T-helper 2 cell (primary cell): ENCODE measurements at places on chromosomes 3 and 15.

GRCh38 chr3:25818335-25818734 lies 28.4 kb downstream of the OXSM start:
- DNase-seq = no peak

DNA sequence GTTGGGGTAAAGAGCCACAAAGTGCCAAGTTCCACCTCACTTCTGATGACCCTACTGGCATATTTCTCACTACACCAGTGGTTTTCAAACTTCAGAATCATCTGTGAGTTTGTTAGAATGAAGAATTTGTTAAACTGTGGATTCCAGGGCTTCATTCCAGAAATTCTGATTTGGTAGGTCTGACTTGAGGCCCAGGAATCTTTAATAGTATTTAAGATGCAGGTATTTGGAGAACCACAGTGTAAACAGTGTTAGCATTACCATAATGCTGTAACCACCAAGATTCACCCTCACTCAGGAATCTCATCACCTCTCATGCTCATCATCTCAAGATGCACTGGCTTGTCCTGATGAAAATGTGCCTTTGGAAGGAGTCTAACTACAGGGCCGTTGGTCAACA lies 6.0 kb downstream of the KCNMB3 start:
- no peak for DNase-seq

GRCh38 chr3:103170651-103171050 lies 735.8 kb downstream of the ZPLD1 start:
- DNase-seq = no peak

DNA sequence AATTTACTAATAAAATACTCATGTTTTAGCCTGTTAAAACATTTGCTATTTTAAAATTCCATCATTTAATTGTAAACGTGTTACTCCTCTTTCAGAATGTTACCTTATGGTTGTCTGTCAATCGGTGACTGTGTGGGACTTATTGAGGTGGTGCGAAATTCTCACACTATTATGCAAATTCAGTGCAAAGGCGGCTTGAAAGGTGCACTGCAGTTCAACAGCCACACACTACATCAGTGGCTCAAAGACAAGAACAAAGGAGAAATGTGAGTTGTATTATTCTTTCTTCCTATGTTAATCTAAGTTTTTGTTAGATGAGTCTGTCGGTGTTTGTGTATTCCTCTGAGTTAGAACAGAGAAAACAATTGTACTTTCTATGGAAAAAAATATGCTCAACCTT lies 21.7 kb downstream of the KCNMB3 start:
- no peak for DNase-seq

DNA sequence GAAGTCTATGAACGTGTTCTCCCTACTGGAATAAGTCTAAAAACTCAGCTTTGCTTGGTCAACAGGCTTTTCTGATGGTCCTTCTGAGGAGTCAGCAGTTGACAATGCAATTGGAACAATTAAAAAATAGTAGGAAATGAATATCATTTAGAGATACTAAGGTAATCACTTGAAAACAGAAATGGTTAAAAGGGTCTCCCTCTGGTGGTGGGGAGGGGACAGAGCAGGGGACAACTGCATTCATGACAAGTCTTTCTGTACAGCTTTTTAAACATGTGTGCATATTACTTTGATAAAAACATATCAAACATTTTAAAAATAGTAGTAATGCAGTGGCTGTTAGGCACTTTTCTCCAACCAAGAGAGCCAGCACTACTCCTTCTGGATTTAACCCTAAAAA lies 119.9 kb upstream of the FHIT start:
- DNase-seq = no peak

DNA sequence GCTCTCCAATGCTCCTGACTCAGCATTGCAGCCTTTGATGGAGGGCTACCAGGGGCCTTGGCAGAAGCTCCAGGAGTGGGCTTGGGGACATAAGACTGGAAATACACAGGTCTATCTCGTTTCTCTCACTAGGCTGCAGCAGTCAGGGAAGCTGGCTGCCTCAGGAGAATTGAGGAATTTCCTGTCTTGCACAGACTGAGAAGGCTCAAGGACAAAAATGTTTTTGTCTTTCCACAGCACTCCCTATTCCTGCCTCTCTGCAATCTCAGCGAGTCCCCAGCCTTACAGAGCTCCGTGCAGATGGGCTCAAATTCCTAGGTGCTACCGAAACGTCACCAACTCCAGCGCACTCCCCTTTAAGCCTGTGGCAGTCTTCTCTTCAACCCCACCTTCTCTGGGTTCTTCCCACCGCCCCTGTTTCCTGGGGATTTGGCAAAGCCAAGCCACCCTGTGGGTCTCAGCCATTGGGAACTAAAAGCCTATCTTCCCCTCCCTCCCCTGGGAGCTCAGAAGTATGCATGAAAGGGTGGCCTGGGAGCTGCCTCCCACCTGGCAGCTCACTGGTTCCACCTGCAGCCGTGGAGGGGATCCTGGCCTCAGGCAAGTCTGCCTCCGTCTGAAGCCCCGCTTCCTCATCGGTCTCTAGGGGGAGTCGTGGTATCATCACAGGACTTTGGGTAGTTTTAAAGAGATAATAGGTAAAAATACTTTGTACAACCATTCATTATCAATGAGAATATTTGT lies 322.6 kb upstream of the FRG2C start:
- no peak for DNase-seq

DNA sequence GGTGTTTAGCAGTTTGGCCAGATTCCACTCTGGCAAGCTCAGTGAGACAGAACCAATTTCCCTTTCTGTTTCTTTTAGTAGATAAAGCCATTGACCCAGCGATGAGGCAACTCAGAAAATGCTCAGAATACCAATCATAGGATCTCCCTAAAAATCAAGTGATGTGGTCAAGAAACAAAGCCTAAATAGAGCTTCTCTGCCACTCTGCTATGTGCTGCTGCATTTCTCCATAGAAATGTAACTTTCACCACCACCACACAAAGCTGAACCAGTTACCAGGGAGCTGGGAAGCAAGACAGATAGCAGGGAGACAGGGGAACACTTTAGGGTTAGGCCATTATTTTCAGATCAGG lies 109.8 kb downstream of the RPL22L1 start:
- no peak for DNase-seq

DNA sequence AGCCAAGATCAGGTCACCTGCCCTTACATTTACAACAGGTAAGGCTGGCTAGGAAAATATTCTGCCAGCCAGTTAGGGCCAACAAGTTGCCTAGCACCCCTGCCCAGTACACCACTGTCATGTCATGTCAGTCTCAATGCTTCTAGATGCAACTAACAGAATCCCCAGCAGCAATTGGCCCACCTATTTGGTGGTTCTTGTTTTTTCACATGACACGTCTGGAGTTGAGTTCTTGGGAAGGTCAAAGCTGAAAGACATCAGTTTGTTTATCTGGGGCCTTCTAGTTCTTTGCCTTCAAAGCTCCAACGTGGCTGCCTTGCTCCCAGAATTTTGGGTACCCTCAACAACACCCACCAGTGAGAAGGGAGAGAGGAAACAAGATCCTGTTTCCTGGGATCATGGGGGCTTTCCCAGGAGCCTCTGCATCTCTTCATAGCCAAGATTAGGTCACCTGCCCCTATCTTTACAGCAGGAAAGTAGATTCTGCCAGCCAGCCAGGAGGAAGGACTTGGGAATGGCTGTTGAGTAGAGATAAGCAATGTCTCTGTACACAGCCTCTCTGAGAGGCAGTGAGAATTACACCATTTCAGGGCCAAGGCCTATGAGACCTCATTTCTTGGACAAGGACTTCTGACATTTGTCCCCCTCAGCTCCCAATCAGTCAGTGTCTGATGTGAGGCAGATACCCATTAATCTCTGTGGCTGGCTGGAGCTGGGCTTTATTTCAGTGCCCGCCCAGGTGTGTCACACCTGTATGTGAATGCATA lies 8.6 kb downstream of the GPX1 start:
- DNase-seq = no peak

GRCh38 chr3:98968347-98968746 lies 66.9 kb upstream of the DCBLD2 start:
- no peak for DNase-seq

DNA sequence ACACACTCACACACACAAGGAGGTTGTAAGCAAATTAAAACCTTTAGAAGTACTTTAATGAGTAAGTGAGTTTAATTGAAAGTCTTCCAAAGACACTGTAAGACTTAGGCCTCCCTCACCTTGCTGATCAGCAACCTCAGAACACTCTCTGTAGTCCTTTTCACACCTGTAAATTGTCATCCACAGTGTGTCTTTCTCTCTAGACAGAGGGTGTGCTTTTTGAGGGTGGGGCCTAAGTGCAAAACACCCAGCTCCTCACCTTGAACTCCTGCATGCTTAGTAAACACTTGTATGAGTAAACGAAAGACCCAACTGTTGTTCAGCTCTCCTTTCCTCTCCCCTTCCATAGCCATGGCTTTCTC lies 183.2 kb upstream of the IL12A start:
- no peak for DNase-seq

DNA sequence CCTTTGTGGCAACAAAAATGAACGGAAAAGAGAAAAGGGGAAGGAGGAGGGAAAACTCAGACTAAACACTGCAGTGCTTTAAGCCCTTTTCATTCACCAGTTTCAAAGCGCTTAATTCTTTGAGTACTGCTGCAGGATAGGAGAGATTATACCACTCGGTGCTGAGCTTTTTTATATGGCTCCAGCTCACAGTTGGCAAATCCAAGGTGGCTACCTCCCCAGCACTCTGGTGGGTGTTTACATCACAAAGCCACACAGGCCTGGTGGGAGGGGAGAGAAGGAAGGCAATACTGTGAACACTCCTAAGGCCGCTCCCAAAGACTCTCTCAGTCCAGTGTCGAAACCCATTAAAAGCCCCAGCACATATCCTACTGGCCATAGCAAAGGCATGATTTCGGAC lies 191.4 kb downstream of the STT3B start:
- no peak for DNase-seq

- DNase-seq = no peak
These were observed 588.9 kb downstream of the MFSD1 start for GRCh38 chr3:159390656-159391212.

GRCh38 chr3:149134575-149134974 lies 5.1 kb downstream of the HPS3 start:
- DNase-seq = no peak

GRCh38 chr15:25737218-25737643 lies 125.9 kb downstream of the ATP10A start:
- no peak for DNase-seq

GRCh38 chr3:192133271-192133670 lies 594.1 kb downstream of the FGF12 start:
- no peak for DNase-seq

- no peak for DNase-seq
These were observed 32.8 kb downstream of the CPNE4 start for GRCh38 chr3:132001999-132002398.

DNA sequence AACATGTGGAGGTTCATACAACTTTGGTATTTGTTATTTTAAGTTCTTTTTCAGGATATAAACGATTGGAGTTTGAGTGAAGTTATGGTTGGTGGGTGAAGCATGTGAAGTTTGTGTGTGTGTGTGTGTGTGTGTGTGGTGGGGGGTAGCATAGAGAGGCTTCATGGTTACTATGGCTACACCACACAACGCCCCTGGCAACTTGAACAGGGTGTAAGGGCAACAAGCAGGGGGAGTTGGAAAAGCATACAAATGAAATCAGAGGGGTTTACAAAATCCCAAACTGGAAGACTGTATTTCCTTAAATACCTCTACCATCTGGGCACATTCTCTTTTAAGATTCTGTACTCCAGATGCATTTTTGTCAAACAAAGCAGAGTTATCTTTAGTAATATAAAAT lies 207.5 kb downstream of the SV2B start:
- DNase-seq = no peak

DNA sequence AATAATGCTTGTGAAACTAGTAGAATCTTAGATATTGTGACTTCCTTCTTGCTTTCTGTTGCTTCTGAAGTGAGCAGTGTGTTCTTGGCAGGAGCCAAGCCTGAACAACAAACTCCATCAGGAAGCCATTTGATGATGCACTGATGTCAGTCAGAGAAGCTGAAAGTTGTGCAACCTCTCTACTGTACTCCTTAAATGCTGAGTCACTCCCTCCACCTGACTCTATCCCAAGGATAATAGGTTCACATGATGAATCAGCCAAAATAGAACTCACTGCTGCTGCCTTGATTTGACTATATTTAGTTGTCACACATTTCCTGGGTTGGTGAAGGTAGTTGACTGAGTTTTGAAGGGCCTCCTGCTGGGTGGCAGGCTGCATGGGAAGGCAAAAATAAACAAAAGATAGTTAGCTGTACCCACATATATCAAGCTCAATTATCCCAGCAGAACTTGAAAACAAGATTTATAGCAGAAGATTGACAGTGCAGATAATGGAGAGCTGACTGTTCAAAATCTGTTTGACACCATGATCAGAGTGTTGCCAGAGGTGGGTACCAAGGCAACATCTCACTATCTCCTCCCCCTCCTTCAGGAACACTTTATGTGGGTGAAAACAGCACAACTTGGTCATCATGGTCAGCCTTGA lies 328.4 kb upstream of the DPH6 start:
- no peak for DNase-seq

GRCh38 chr15:60372756-60373155 lies 25.0 kb downstream of the ANXA2 start:
- no peak for DNase-seq
